CD4-positive, alpha-beta T cell treated with Interleukin-21 for 1 hour (primary cell): ENCODE measurements at places on chromosomes 11 and 22.
A peak's percentile ranks its signal among the peaks of the same experiment; 100 is the strongest.

DNA sequence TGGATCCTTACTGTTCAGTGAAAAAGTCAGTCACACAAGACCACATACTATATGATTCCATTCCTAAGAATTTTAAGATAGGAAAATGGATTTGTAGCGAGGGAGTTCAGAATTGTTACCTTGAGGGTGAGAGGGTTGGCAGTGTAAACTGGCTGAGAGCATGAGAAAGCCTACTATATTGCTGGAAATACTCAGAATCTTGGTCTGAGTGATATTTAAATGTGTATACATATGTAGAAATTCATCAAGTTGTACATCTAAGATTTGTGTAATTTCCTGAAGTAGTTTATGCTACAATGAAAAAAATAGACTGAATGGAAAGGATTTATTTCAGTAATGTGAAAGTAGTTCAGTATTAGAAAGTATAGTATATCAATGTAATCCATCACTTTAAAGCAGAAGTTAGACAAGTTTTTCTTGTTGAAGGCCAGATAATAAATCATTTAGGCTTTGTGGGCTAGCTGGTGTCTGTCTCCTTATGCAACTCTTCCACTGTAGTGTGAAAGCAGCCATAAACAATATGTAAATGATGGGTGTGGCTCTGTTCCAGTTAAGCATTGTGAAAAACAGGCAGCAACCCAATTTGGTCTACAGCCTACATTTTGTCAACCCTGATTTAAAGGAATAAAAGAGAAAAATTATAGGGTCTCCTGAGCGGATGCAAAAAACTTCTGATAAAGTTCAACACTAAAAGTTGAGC, 127.2 kb upstream of the THY1 start:
- no peak for DNase-seq

GRCh38 chr22:31244943-31245451, 32.9 kb downstream of the LIMK2 start:
- DNase-seq: no peak

DNA sequence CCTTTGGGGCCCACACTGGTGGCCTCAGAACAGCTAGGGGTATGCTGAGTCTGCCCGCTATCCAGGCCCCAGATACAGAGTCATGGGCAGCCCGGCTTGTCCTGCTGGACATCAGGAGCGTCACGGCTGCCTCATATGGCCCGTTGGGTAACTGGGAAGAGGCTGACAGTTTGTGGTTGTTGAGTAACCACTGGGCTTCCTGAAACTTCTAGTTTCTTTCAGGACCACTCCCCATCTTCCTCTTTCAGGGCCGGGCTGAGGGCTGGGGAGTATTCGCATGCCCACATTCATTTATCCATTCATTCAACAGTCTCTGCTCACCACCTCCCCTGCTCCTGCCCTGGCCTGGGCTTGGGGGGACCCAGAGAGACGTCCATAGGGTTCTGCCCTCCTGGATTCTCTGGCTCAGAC, 13.4 kb upstream of the P2RY2 start:
- no peak for DNase-seq

DNA sequence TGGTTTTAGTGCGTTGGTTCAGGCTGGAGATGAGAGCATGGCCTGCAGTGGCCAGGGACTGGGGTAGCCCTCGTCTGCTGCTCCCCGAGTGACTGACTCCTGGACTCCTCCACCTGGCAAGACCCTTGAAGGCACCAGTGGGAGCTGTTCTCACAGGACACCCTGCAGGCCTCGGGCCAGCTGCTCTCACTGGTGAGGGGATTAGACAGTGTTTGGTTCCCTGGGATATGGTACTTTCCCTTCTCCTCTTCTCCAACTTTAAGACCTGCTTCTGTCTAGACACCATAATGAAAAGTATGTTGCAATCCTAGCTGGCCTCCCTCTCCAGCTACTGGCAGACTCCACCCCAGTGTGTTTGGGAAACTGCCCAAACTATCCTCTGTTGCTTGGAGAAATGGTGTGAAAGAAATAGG, 168.8 kb upstream of the CADM1 start:
- no peak for DNase-seq

- no peak for DNase-seq
Measured at GRCh38 chr22:18024956-18025720, 777 bp upstream of the MICAL3 start.

DNA sequence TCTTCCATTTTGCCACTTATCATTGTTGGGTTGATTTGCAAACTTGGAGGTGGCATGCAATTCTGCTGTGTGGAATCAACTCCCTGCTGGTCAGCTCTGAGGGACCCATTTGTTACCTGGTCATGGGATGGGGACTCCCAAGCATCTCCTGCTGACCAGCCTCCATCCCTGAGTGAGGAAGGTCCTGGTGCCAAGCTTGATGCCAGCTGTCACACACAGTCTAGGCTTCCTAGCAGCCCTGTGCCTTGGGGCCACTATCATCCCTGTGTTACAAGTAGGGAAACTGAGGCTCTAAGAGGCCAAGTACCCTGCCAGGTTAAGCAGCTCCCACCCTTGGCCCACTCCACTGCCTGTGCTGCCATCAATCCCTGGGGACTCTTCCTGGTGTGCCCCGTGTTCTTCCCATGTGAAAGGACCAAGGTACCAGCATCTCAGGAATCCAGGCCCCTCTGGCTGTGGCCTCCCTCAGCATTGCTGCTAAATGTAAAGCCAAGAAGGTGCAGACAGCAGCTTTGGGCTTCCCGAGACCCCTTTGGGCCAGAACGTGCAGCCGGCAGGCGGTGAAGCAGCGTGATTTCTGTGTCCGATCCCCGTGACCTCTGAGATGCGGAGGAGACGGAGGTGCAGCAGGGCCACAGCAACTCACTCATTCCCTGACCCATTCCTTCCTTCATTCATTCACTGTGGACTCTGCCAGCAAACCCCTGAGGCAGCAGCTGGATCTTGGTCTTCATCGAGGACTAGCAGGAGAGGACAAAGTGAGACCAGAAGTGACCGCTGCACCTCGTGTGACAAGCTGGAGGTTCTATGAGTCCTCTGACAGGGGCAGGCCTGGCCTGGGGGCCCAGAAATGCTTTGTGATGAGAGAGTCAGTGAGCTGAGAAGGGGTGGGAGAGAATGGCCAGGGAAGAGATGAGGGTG, 49.7 kb downstream of the MYEOV start:
- no peak for DNase-seq

GRCh38 chr11:128645968-128646367, 47.9 kb upstream of the FLI1 start:
- no peak for DNase-seq

- DNase-seq: no peak
Measured at GRCh38 chr11:124769806-124770774, 8.0 kb upstream of the ESAM start.

DNA sequence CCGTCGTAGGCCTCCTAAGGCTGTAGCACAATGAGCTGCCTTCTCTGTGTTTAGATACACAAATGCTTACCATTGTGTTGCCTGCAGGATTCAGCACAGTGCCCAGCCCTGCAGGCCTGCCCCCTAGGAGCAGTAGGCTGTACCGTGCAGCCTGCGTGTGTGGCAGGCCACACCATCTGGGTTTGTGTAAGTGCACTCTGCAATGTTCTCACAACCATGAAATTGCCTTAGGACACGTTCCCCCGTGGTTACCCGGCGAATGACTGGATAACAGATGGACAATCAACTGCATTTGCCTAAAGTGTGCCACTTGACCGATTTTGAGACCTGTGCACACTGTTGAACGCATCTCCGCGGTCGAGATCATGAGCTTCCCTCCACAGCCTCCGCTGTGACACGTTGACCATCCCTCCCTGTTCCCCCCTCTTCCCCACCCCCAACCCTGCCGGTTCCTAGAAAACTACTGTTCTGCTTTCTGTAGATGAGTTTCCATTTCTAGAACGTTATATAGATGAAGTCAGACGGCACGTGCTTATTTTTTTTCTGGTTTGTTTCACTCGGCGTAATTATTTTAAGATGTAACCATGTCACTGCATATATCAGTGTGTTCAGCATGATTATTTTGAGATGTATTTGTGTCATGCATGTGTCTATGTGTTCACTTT, 22.2 kb upstream of the CTSD start:
- no peak for DNase-seq

GRCh38 chr11:61778920-61779650, 13.3 kb downstream of the TMEM258 start:
- no peak for DNase-seq

- DNase-seq: no peak
Measured at GRCh38 chr11:72102162-72102561, 935 bp downstream of the LAMTOR1 start.

DNA sequence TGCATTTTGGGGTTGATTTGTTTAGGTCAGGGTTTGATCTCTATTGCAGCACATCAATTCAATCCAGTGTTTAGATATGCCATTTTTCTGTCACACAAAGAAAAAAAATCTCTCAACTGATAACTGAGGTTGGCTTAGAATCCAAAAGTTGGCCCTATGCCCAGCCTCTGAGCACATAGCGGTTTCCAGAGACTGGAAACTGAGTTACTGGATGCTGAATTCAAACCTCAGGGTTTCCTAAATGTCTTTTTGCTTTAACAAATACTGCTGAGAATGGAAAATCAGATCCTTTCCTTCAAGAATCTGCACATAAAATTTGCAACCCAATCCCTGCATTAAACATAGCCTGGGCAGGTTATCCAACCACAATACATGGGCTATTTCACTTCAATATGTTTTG, 4.0 kb downstream of the P4HA3 start:
- DNase-seq: no peak

DNA sequence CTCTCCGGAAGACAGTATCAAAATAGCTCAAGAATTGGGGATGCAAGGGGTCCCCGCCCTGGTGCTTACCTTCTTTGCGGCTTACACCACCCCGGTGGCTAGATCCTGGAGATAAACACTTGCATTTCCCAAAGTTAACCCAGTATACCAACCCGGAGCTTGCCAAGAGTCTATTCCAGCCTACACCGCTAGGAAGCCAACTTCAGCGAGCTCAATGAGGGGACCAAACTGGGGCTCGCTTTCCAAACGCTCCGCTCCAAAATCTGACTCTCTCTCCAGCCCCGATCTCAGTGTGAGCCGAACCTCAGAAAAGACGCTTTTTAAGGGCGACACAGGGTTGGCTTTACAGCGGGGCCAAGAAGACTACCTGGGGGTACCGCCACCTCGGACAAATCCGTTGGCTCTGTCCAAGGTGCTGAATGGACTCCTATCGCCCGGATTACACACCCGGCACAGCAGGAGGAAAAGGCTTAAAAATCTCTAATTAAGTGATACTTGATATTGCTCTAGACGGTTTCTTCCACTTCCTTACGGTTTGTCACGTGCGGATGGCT, 20.1 kb upstream of the BDNF start:
- no peak for DNase-seq

DNA sequence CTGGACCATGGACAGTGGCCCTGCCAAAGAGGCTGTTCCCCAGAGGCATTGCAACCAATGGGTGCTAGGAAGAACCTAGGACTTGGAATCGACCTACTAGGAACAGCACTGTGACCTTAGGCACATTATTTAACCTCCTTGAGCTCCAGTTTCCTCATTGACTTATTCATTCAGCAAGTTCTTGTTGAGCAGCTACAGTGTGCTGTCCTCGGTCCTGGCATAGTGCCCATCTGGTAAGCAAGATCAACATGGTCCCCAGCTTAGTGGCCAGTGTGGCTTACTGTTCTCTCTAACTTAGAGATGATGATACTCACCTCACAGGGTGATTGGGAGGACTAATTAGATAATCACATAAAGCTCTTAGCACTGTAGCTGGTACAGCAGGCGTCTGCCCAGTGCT, 8.2 kb downstream of the ABCG4 start:
- no peak for DNase-seq

GRCh38 chr11:6405052-6405667, 13.7 kb downstream of the APBB1 start:
- no peak for DNase-seq

- DNase-seq: no peak
Measured at GRCh38 chr22:31425331-31426050, 26.1 kb downstream of the DRG1 start.

DNA sequence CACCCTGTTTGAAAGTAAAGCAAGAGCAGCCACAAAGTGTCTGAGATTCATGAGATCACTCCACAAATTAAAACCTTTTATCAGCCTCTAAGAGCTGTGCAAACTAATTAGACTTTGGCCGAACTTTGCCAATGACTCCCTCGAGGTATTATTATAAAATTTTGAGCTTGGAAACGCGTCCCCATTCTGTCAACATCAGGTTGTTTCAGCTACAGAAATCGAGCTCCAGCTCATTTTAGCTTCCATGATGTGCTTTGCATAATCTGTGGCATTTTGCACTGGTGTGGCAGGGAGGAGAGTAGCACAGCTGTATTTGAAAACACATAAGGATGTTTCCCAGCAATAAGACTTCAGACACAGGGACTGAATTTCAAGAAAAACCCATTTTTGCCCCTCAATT, 872.2 kb downstream of the NTM start:
- DNase-seq: no peak

- DNase-seq: no peak
Measured at GRCh38 chr11:20035701-20036601, 124.3 kb downstream of the DBX1 start.

DNA sequence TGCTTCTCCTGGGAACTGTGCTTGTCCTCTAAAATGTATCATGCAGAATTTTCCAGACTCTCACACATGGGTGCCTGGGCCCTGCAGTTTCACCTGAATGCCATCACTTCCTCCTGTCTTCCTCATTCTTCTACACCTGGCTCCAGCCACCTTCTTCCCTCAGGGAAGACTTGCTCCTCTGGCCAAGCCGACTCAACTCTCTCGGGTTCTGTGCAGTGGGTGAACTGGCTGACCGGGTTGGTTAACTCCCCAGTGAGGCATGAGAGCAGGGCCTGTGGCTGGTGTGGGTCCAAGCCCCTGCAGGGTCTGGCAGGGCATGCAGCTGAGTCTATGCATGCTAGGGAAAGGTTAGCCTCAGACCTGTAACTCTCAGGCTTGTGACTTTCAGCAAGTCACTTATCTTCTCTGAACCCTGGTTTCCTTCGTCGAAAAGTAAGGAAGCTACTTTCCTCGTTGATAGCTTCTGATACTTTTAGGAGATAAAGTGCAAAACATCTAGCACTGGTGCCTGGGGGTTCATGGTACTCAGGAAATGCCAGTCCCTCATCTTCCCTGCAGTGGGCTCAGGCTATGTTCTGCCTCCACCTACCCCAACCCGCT, 11.9 kb downstream of the CD82 start:
- DNase-seq: no peak

GRCh38 chr11:118913411-118914125, 12.2 kb downstream of the BCL9L start:
- DNase-seq: peak; percentile 72

DNA sequence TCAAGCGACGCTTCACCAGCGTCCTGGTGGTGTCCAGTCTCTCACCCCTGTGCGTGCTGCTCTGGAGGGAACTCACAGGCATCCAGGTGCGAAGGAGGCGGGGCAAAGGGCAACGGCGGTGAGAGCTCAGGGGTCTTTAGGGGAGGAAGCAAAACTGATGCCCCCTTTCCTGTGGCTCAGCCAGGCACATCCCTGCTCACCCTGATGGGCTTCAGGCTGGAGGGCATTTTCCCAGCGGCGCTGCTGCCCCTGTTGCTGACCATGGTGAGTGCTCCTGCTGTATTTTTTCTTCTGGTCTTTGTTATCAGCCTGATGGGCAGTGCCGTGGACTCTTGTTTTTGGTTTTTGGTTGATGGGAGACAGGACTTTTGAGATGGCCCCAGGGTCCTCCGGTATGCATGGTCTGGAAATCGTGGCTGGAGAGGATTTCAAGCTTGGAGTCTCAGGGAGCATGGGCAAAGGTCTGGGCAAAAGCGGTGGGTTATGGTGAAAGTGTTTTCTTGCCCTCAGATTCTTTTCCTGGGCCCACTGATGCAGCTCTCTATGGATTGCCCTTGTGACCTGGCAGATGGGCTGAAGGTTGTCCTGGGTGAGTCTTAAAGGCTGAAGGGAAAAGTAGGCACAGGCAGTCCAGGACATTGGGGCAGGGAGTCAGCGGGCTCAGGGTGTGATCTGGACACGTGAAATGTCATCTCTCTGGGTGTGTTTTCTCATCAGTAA, 695 bp downstream of the RCE1 start:
- no peak for DNase-seq

GRCh38 chr11:79055856-79056631, 384.8 kb downstream of the TENM4 start:
- no peak for DNase-seq
